ENCODE measurements at places on chromosomes 7 and 10. TPM values are rescaled to one million over a fixed set of nuclear protein-coding genes. Genes with fewer than 3 reads are reported as not detected.
A peak's percentile ranks its signal among the peaks of the same experiment; 100 is the strongest.

The LRRC61 gene
- 27.1 TPM for polyA plus RNA-seq

The LRGUK gene
- 1.2 TPM for polyA plus RNA-seq

The SRI gene
- 179 TPM for polyA plus RNA-seq

The BAG3 gene
- 23.7 TPM for polyA plus RNA-seq

The PRKCQ gene
- polyA plus RNA-seq: 18.1 TPM

The TAS2R5 gene
- polyA plus RNA-seq: 2.2 TPM

The ALDH18A1 gene
- polyA plus RNA-seq: 74.2 TPM

DNA sequence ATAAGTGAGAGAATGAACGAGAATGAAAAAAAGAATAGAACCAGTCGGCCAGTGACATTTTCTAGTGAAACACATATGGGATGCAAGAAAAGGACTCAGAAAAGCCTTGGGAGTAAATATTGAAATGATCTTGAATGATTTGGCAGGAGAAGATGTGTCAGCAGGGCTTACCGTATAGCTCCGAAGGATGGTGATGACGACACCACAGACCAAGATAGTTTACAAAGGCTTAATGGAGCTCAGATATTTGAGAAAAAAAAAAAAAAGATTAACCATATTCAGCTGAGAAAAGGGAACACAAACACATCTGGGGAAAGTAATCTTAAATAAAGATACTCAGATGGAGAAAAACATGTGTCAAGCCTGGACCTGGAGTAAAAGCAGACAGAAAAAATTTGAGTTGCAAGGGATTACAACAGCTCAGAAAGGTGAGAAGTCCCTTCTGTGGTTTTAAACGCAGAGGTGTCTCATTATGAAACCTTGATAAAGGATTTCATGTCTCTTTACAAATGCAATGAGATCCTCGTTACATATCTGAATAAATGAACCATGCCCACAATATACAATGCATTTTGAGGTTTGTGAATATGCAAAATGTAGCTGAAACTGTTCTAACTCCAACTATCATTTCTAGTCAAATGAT lies 36.0 kb downstream of the DNAJB9 start:
- DNase-seq: no peak

DNA sequence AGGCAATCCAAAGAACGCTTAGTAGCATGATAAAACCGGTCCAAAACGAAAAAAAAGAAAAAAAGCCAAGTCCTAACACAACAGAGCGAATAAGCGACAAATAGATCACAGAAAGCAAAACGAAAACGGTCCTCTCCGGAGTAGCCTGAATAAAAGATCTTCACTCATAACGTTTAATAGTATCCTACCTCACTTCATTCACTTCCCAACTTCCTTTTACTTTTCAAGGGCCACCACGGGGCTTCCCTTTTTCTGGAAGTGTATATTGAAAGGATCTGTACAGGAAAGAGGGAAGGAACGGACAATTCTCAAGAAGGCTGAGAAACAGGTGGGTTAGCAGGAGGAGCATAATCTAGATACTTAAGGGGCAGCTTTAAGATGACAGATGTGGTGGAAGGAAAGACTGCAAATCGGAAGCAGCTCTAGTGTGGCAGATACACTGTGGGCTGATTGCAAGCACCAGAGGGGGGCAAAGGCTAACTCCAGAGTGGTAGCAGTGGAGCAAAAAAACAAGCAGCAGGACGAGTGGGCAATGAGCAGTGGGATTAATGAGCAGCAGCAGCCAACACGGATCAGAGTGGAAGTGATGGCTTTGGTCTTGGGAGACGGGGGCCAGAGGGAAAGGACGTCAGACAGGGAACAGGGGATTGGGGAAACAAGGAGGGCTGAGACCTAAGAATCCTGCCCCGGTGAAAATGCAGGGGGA lies 866 bp downstream of the CNOT4 start:
- peak; percentile 27 for DNase-seq

DNA sequence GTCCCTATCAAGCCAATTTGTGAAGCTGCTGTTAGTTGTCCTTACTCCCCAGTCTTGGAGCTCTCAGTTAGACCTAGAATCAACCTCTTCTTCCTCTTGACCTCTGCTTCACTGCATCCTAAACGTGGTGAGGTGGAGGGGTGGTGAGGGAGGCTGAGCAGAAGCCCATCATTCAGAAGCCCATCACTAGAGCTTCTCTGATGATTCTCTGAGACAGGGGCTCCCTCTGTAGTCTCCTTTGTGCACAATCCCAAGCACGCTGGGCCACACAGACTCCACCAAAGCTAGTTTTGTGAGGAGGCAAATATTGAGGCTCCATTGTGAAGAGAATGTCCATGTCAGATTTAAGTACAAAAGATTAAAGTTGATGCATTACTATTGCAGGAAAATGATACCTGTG lies 163.8 kb upstream of the PRSS1 start:
- no peak for DNase-seq

- DNase-seq: no peak
These were observed 20.4 kb upstream of the INPP5F start for GRCh38 chr10:119705434-119705831.

- no peak for DNase-seq
These were observed 196.8 kb upstream of the POT1 start for GRCh38 chr7:125126376-125126775.

- DNase-seq: no peak
These were observed 40.9 kb upstream of the MET start for GRCh38 chr7:116630932-116631671.

DNA sequence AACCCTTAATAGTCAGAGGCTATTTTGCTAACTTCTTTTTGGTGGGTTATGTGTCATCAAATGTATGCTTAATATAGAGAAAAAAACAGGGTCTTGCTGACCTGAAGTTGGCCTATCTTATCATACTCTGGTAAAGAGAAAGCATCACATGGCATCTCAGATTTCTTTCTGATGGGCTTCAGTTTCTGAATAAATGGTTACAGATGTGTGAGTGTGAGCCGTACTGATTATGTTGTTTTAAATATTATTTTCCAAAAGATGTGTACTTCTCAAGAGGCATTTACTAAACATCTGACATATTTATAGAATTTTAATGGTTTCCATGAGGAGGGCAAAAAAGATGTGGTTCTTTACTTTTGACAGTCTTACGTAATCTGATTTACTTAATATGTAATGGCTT lies 28.4 kb downstream of the BBS9 start:
- DNase-seq: no peak

DNA sequence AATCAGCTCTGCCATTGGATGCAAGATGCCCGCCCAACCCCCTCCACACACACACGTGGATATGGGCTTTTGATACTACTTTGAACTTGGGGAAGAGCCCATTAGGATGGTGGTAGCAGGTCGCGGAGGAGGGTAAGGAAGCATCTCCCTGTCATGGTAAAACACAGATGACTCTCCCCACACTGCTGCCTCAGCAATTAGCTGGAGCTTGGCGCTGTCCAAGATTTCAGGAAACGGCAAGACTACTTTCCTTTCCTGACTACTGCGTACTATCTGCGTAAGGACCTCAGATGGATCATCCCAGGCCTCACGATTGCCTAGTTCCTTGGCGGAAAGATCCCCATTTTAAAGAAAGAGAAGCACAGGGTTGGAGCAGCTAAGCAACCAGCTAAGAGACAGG lies 134.3 kb downstream of the C10orf90 start:
- DNase-seq: no peak

DNA sequence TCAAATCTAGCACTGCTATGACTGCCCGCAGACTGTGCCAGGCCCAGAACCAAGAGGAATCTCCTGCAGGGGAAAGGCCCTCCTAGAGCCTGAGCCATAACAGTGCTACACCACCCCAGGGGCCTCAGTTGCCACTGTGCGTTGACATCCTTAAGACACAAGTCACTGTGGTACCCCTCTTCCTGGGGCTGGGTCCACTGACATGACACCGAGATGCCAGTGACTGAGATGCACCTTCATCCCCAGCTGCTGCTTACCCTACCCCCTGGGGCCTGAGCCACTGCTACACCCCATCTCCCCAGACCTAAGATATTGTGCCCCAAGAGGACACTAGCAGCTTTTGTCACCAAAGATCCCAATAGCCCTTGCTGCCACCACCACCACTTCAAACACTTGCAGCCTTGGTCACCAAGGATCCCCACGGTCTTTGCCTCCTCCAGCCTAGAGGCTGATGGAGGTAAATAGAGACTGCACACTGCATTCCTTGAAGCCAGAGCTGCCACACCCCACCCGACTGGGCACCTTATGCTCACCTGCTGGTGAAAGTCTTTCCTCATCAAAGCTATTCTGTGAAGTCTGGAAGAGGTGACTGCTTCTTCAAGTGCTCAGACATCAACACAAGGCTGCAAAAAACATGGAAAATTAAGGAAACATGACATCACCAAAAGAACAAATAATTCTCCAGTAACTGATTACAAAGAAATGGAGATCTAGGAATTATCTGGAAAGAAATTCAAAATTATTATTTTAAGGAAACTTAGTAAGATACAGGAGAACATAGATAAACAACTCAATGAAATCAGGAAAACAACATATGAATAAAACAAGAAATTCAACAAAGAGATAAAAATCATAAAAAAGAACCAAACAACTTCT lies 40.4 kb upstream of the SHH start:
- DNase-seq: no peak

- DNase-seq: no peak
These were observed 59.0 kb downstream of the ST7 start for GRCh38 chr7:117012284-117012683.

DNA sequence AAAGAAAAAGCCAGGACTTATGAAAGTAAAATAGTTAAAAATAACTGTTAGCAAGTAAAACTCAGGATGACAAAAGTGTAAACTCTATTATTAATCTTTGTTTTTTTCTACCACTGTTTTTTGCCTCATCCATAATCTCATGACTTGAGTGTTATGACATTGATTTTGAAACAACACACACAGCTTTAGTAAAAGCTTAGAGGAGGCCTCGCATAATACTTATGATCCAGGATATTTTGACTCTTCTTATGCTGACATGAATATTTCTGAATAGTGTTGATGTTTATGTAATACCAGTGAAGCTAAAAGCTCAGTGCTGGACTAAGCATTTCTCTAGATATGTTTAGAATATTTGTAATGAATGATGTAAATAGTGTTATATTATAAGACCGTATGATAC lies 10.5 kb downstream of the KAT6B start:
- no peak for DNase-seq

DNA sequence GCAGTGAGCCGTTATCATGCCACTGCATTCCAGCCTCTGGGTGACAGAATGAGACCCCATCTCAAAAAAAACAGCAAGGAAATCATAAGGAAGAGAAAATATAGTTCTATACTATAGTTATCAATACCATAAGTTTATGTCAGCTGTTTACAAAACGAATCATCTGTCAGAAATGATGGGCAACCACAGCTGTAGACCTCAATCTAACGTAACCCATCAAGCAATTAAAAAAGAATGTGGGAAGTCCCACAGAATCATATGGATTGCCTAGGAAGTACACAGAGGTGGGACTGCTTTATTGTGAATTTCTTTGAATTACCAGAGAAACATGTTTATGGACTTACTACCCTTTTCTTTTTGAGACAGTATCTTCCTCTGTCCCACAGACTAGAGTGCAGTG lies 6.9 kb downstream of the NRBF2 start:
- no peak for DNase-seq

GRCh38 chr7:137715533-137715932 lies 131.2 kb downstream of the DGKI start:
- DNase-seq: no peak

GRCh38 chr7:141573511-141573910 lies 22.3 kb downstream of the AGK start:
- no peak for DNase-seq

DNA sequence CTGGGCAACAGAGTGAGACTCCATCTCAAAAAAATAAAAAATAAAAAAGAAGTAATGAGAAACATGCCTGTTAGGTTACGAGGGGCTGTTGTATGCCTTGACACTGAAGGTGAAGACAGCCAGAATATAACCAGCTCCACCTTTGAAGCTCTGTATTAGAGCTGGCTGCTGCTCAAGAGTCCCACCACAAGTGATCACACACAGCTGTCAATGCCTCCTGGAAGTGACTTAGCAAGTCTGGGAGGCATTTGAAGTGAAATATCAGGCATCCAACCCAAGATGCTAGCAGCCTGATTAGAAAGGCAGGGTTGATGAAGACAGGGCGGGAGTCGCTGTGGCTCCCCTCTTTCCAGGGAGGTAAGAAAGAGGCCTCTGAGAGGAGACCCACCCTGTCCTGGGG lies 34.1 kb upstream of the INPP5F start:
- no peak for DNase-seq

- no peak for DNase-seq
These were observed 19.7 kb downstream of the MET start for GRCh38 chr7:116691664-116692063.

GRCh38 chr10:55200020-55200419 lies 399.0 kb upstream of the PCDH15 start:
- DNase-seq: no peak

GRCh38 chr10:132306864-132307751 lies 642 bp downstream of the STK32C start:
- no peak for DNase-seq

- no peak for DNase-seq
These were observed 46.5 kb downstream of the LHPP start for GRCh38 chr10:124508070-124508667.

GRCh38 chr7:95669513-95669912 lies 73.2 kb upstream of the PDK4 start:
- no peak for DNase-seq

Data from right renal cortex interstitium (tissue), 3 donors.